Stimulated activated naive CD4-positive, alpha-beta T cell treated with Interleukin-2 at 50 U/mL for 16 hours (primary cell): ENCODE measurements at places on chromosomes 12 and 14.

DNA sequence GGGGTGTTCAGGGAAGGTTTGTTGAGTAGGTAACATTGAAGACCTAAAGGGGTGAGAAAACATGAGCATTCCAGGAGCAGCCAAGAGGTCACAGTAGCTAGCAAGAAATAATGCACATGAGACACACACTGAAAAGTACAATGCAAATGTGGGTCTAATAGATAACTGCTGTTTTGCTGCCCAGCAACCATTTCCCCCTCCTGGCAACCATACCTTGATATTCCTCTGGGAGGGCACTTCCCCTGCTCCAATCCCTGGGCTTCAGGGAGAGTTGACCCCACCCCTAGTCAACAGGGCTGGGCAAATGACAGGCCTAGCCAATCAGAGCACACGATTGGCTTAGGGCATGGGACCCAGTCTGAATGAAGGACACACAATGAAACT is 8.5 kb upstream of the ACTN1 start:
- no peak for DNase-seq

DNA sequence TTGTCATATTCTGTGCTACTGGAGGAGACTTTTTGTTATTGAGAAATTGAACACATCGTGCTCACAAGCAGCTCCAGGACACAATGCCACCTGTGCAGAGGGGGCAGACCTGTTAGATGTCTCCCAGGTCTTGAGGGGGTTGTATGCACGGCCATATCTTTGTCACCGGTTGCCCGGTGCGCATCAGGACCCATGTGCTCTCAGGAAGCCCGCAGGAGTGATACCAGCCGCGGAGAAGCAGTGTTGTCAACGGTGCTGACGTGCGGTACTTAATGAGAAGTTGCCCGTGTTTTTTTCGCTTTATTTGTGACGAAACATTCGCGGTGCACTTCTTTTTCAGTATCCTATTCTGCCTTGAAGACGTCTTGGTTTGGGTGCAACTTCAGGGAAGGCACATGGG is 128.2 kb upstream of the RTL1 start:
- DNase-seq = no peak

DNA sequence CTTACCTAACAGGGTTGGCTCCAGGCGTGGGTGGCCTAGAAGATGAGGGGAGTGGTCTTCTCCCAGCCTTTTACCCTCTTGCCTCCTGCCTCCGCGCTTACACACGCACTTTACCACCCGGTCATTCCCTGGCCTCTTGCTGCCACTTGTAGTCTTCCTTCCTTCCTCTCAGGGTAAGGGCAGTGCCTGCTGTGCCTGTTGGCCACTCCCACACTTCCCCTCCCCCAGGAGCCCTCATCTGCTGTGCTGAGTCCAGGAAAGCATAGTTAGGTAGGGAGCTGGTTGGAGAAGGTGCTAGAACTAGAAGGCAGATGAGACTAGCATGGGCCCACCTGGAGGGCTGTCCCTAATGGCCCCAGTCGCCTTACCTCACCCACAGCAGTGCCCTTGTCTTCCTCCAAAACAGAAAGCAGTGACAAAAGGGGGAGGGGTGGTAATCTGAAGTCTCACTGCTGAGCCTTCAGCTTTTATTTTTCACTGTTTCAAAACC is 54.3 kb upstream of the SRSF5 start:
- no peak for DNase-seq

DNA sequence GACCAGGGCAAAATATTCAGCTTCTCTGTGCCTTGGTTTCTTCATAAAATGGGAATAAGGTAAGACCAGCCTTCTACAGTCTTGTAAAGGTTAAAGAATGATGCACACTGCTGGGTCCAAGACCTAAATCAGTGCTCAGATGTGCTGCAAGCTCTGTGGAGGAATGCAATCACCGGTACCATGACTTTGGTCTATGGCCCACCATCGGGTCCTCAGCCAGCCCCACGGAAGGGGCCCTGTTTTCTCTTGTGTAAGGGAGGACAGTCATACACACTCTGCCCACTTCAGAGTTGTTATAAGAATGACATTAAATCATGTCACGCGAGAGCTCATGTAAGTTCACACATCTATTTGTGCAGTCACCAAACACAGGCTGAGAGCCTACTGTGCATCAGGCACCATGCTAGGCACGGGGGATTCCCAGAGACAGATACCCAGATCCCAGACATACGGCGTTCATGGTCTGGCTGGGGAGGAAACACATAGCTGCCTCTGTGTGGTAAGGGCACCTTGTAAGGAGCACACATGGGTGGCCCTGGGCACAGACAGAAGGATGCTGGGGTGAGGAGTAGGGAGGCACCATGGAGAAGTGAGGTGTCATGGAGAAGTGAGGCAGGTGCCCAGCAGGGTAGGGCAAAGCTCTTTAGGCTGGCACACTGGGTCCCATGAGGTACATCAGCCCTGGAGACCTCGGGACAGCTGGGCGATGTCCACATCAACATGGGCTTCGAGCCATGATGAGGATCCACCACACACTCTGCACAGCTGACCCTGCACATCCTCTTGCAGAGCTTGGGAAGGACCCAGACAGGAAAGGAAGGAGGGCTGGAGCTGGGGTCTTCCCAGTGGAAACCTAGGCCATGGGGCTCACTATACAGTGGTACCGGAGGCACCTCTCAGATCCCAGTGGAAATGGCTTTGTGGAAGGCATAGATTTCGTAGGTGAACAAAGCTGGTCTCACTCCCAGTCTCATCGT is 190.4 kb upstream of the DIO3 start:
- DNase-seq = no peak

DNA sequence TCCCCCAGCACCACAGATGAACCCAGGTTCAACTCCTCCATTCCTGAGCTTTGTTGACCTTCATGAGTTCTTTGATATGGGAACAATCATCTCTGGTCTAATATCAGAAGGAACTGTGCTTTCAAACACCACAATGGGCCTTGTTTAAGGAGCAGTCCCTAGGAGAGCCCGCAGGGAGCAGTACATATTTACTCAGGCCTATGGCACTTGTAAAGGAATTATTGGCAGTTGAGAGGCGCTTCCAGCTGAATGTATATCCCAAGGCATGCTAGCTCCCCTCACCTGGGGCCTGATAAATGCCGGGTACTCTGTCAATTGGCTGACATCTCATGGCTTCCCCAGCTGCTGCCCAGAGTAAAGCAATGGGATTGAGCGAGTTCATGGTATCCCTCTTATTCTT is 76.2 kb downstream of the ZFP36L1 start:
- DNase-seq = no peak

GRCh38 chr14:53538316-53538881 is 385.3 kb upstream of the DDHD1 start:
- no peak for DNase-seq

DNA sequence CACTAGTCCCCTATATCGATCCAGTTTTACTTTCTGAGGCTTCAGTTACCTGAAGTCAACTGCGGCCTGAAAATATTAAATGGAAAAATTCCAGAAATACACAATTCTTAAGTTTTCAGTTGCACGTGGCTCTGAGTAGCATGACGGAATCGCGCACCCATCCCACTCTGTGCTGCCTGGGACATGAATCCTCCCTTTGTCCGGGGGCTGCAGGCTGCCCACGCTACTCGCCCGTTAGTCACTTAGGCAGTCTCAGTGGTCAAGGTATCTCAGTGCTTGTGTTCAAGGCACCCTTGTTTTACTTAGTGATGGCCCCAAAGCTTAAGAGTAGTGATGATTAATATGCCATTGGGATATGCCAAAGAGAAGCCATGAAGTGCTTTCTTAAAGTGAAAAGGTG is 46.6 kb downstream of the LGMN start:
- DNase-seq = no peak

DNA sequence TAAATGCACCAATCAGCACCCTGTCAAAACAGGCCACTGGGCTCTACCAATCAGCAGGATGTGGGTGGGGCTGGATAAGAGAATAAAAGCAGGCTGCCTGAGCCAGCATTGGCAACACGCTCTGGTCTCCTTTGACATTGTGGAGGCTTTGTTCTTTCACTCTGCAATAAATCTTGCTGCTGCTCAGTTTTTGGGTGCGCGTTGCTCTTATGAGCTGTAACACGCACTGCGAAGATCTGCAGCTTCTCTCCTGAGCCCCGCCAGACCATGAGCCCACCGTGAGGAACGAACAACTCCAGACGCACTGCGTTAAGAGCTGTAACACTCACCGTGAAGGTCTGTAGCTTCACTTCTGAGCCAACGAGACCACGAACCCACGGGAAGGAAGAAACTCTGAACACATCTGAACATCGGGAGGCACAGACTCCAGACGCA is 8.4 kb upstream of the PIANP start:
- no peak for DNase-seq

GRCh38 chr14:21096978-21097635 is 1.3 kb downstream of the ZNF219 start:
- DNase-seq = no peak

DNA sequence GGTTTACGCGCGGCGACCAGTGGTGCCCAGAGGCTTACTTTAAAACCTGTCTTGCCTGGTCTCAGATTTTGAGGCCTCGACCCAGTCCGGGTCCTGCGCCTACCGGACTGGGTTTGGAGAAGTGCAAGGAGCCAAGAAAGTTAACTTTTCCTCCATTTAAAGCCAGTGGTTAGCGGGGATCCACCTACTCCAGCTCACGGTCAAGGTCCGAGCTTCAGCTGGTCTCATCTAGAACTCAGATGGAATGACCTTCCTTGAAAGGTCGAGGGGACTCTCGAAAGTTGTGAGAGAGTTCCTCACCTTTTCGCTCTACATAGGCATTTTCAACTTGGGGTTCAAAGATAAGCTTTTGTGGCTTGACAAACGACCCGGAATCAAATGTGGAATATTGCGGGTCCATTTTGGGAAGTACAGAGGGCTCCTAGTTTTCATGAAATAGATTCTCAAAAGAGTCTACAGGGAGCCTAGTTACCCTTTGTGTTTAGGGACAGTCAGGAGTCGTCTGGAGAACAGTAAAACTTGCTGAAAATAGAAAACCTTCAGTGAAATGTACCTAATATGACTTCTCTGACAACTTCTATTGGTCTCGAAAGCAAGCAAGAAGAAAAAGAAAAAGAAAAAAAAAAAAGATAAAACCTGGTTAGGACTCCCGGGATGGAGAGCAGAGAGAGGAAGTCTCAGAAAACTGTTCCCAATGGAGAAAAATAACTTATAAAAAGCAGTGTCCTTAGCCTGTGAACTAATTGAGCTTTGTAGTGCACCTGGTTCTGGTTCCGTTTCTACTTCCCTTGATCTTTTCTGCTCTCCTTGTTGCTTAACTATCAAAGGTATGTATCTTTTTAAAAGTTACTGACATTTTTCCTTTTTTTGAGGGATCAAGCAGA is 1.4 kb downstream of the KCNMB4 start:
- no peak for DNase-seq

GRCh38 chr14:85531587-85532373 is 1.8 kb downstream of the FLRT2 start:
- no peak for DNase-seq

DNA sequence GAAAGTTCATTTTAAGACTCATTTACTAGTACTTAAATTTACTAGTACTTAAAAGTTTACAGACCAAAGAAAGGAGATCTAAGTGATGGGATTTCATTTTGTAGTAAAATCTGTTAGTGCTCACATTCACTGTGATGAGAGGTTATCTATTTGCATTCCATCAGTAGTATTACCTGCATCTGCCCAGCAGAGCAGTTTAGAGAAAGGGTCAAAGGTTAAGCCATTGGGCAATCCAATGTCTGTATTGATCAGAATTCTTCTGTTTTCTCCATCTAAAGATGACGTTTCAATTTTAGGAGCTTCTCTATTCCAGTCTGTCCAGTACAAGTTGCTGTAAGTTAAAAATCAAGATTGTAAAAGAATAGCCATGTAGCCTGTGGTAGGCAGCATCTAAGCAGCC is 18.3 kb downstream of the RTRAF start:
- DNase-seq = no peak

DNA sequence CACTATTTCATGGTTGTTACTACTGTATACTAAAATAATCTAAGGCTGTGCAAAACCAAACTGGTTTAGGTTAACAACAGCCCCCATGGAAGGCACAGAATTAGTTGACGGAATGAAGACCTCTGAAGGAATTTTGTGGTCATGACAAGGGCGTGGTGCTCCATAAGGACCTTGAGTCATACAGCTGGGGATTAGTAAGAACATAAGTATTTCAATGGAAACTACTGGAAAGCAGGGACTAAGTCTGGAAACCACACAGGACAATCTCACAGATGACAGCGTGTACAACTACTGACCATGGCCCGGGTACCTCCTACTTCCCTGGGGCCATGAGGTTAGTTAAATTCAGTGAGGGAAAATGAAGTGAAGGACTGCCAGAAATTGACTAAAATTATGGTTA is 98.5 kb upstream of the PLEKHA5 start:
- no peak for DNase-seq

GRCh38 chr12:112146123-112146522 is 20.8 kb downstream of the TRAFD1 start:
- DNase-seq = no peak

DNA sequence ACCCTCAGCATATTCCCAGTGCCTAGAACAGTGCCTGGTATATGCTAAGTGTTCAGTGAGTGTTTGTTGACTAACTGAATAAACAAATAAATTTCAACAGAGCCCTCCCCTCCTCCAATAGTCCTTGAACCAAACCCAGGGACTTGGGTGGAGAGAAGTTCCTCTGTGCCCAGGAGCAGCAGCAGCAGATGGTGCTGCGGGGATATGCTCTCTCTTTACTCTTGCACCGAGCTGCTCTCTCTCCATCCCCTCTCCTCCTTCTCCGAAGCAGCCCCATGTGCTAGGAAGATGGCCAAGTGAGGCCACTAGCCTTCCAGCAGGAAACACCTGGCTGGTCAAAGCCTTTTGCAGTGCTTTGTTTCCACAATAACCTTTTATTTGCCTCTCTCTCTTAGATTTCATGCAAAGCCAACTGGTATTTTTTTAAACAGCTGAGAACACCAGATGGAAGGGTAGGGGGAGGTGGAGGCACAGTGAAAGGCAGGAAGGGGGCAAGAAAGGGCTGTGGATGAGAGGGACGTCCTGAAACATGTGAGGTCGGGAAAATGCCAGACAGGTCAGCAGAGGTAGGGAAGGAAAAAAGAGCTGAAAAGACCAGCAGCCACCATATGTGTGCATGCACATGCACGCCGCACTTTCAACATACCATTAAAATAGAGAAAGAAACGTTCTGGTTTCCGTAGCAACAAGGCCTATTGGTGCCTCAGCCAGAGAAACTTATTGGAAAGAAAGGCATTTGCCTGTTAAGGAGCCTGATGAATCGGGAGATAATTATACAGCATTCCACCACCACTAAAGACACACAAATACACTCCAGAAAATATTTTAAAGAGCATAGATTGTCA is 78.9 kb downstream of the EMP1 start:
- no peak for DNase-seq

GRCh38 chr12:14854586-14855183 is 11.4 kb upstream of the ART4 start:
- DNase-seq = no peak

DNA sequence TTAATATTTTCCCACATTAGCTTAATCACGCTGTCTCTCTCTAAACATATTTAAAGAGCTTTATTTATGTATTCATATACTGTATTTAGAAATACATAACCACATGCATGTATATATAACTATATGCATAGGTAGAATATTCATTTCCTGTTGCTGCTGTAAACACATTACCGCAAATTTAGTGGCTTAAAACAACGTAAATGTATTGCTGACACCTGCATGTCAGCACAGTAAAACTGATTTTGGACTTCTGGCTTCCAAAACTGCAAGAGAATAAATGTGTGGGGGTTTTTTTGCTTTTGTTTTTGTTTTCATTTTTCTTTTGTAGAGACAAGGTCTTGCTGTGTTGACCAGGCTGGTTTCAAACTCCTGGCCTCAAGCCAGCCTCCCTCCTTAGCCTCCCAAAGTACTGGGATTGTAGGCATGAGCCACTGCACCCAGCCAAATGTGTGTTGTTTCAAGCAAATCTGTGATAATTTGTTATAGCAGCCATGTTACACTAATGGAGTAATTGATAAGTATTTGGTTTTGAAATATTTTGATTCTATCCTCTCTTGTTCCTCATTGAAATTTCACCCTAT is 61.9 kb upstream of the CMKLR1 start:
- DNase-seq = no peak
